ENCODE measurements at places on chromosomes 12 and 14.

- H3K27me3 ChIP-seq: no peaks in the 10 kb centered on the region
- no peak overlapping the region for H3K4me3 ChIP-seq
- H3K27ac ChIP-seq: no peak overlapping the region
- DNase-seq: no peak
Measured at GRCh38 chr14:23013054-23013748, 3.3 kb upstream of the C14orf93 start.

GRCh38 chr14:76056128-76056527 lies 70.6 kb downstream of the IFT43 start:
- H3K4me1 ChIP-seq: peaks cover 3% of the 10 kb centered on the region
- no peak overlapping the region for H3K27ac ChIP-seq
- DNase-seq: no peak
- no peaks in the 10 kb centered on the region for H3K27me3 ChIP-seq

DNA sequence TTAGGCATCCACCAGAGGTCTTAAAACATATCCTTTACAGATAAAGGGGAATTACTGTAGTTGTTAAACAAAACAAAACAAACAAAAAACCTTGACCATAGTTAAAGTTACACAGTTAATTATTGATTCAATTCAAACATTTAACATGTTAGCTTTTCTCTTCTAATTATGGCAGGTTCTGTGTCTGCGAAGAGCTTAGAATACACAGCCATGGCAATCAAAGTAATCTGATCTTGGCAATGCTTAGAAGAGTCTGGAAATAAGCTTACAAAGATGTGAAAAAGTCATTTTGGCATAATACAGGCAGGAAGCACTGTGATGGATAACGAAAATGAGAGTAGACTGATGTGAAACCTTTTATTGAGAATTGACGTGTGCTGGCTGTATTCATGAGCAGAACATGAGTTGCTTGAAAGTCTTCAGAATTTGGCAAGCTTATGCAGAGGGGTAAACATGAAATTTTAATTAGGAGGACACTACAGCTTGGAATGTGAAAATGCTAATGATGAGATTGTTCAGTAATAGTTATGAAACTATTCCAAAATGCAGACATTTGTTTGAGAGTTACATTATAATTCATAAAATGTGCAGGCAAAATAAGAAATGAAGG lies 629.6 kb downstream of the FSCB start:
- H3K27ac ChIP-seq: no peak overlapping the region
- H3K4me1 ChIP-seq: no peaks in the 10 kb centered on the region
- no peak overlapping the region for H3K4me3 ChIP-seq
- DNase-seq: no peak

- H3K4me3 ChIP-seq: no peak overlapping the region
- H3K27me3 ChIP-seq: no peaks in the 10 kb centered on the region
- no peaks in the 10 kb centered on the region for H3K4me1 ChIP-seq
- H3K27ac ChIP-seq: no peak overlapping the region
- peaks cover 56% of the 10 kb centered on the region for H3K36me3 ChIP-seq
- no peak for DNase-seq
Measured at GRCh38 chr14:102007916-102008418, 43.6 kb downstream of the DYNC1H1 start.

DNA sequence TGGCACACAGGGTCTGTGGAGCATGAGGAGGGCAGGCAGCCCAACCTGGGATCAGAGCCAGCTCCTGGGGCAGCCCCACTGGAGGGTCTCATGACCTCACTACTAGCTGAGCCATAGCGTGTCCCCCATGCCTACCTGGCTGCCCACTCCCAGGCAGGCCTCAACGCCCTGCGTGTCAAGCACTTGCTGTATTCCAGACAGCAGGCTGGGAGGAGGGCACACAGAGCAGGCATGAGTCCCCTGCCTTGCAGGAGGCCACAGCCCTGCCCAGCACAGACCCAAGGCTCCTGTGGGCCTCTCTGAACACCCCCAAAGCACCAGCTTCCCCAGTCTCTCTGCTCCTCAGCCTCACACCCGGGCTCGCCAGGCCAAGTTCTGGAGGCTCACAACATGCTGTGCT lies 64.0 kb downstream of the IQSEC3 start:
- no peaks in the 10 kb centered on the region for H3K36me3 ChIP-seq
- DNase-seq: no peak
- H3K4me3 ChIP-seq: no peak overlapping the region
- H3K27ac ChIP-seq: no peak overlapping the region

DNA sequence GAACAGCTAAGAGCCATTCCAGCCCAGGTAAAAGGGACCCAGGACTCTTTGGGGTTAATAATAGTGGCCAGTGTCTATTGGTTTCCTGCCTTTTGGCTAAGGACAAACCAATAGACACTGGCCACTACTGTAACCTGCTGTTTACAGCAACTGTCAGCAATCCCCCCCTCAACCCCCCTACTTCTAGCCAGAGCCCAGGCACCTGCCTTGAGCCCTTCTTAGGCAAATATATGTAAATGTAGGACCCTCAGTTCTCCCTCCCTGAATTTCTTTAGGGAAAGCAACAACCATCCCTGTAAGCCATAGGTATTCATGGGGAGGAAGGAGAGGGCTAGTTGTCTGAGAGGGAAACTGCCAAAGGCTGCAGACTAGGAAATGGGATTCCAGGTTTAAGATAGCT lies 22.3 kb downstream of the HOXC4 start:
- no peak overlapping the region for H3K4me3 ChIP-seq
- H3K4me1 ChIP-seq: peaks cover 55% of the 10 kb centered on the region
- peaks cover 2% of the 10 kb centered on the region for H3K36me3 ChIP-seq

DNA sequence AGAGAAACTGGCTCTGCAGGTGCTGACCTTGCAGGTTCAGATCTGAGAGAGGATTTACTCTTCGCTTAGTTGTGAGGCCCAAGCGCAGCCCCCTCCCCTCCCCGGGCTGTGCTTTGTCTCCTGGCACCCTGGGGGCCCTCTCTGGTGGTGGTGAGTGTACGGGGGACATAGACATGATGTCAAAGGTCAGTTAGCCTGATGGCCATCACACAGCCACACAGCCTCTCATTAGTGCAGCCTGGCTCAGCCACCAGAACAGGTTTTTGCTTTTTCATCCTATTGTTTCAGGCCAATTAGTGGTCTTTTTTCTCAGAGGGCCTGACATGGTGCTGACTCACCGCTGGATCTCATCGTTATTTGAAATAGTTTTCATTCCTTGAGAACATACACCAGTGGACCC lies 437.9 kb downstream of the AACS start:
- no peaks in the 10 kb centered on the region for H3K36me3 ChIP-seq

DNA sequence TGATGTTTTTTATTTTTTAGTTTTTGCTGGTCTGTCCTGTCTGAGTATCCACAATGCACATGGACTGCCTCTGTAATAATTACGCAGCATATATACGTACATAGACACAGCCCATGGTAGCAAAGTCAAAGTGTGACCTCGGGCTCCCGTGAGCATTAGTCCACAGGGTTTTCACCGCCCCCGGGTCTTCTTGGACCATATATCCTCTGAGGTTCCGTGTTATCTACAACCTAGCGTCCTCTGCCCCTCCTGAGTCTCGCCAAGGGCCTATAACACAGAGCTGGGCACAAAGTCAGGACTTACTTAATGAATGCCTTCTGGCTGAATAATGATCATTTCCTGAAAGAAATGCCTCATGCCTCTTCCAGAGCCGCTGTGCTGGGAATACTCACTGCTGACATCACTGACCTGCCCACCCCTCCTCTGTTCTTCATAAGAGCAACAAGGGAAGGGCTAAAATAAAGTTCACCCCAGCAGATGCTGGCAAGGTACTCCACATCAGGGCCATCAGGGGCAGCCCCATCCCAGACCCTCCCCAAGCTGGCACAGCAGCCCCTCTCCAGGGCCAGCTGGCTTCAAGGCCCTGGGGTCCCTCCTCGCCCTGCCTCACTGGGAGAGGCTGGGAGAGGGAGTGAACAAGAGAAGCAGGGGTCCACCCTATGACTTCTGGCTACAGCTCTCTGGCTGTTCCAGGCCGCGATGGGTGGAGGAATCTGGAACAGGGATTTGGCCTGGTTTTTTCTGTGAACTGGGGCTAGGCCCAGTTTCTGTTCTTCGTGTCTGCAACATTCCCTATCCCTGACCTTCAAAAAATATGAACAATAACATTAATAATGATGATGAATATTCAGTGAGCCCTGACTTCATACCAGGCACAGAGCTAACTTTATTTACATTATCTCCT lies 7.9 kb downstream of the HDAC7 start:
- H3K4me3 ChIP-seq: peak overlapping the region; percentile 51
- H3K36me3 ChIP-seq: peaks cover 2% of the 10 kb centered on the region
- peak overlapping the region; percentile 97 for H3K27ac ChIP-seq
- DNase-seq: no peak
- peaks cover 72% of the 10 kb centered on the region for H3K4me1 ChIP-seq

DNA sequence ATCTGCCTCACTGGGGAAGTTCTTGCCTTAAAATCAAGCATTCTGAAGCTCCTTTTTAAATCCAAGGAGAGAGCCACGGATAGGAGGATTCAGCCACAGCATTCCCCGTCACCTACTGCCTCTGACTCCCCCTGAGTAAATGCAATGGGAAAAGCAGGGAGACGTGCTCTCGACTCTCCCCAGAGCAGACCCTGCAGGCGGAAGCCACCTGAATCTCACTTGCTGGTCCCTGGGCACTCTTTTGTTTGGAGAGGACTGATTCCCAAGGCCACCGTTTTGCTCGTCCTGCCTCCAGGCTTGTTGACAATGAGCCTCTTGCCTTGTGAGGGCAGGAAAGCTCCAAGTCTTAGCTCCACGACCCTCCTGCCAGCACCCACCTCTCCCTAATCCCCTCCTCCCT lies 204.5 kb downstream of the SLC15A4 start:
- no peaks in the 10 kb centered on the region for H3K36me3 ChIP-seq
- DNase-seq: no peak
- H3K27me3 ChIP-seq: no peaks in the 10 kb centered on the region
- H3K4me1 ChIP-seq: no peaks in the 10 kb centered on the region

GRCh38 chr14:37369425-37369824 lies 171.7 kb downstream of the MIPOL1 start:
- no peaks in the 10 kb centered on the region for H3K27me3 ChIP-seq
- H3K27ac ChIP-seq: peak overlapping the region; percentile 19
- no peaks in the 10 kb centered on the region for H3K4me1 ChIP-seq
- no peak overlapping the region for H3K4me3 ChIP-seq
- no peak for DNase-seq

DNA sequence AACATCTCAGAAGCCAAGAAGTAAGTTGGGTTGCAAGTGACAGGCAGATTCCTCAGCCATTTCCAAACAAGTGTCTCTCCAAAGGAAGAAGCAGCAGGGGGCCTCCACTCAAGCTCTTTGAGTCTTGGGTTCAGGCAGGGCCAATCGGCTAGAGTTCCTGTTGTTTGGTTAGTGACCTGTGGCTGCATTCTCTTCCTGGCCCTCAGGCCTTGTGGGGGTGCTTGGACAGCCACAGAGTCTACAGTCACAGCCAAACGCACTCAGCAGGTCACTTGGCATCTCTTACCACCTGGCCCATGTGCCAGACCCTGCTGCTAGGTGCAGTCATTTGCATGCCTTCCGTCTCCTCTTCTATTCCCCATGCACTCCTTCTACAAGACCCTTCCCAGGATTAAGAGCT lies 353.9 kb downstream of the GRIN2B start:
- H3K36me3 ChIP-seq: no peaks in the 10 kb centered on the region
- no peaks in the 10 kb centered on the region for H3K4me1 ChIP-seq
- H3K27me3 ChIP-seq: peaks cover 56% of the 10 kb centered on the region
- DNase-seq: no peak

- DNase-seq: no peak
- H3K27ac ChIP-seq: no peak overlapping the region
- no peak overlapping the region for H3K4me3 ChIP-seq
- no peaks in the 10 kb centered on the region for H3K4me1 ChIP-seq
- H3K27me3 ChIP-seq: peaks cover 57% of the 10 kb centered on the region
Measured at GRCh38 chr14:25843481-25844470, 754.1 kb downstream of the NOVA1 start.

DNA sequence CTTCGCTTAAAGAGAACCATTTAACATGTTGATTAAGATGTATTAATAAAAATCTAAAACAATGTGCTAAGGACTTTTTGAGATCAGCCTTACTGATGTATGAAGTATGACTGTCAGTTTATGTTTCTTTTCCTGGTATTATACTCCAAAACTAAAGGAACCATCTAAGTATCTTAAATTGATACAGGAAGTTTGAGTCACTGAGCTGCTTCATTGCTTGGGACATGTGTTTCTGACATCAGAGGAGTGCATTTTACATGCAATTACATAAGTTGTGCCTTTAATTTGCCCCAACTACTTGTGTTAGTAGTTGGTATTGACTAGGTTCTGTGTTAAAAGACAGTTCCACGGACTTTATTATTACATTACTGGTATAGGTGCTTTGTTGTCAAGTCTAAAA lies 50.9 kb downstream of the PROX2 start:
- H3K27ac ChIP-seq: no peak overlapping the region
- peaks cover 2% of the 10 kb centered on the region for H3K4me1 ChIP-seq
- H3K4me3 ChIP-seq: no peak overlapping the region
- no peak for DNase-seq
- no peaks in the 10 kb centered on the region for H3K27me3 ChIP-seq

GRCh38 chr14:81095539-81095938 lies 125.2 kb downstream of the GTF2A1 start:
- DNase-seq: no peak
- H3K27ac ChIP-seq: no peak overlapping the region
- no peaks in the 10 kb centered on the region for H3K4me1 ChIP-seq
- H3K27me3 ChIP-seq: peaks cover 17% of the 10 kb centered on the region
- H3K4me3 ChIP-seq: no peak overlapping the region
- no peaks in the 10 kb centered on the region for H3K36me3 ChIP-seq

DNA sequence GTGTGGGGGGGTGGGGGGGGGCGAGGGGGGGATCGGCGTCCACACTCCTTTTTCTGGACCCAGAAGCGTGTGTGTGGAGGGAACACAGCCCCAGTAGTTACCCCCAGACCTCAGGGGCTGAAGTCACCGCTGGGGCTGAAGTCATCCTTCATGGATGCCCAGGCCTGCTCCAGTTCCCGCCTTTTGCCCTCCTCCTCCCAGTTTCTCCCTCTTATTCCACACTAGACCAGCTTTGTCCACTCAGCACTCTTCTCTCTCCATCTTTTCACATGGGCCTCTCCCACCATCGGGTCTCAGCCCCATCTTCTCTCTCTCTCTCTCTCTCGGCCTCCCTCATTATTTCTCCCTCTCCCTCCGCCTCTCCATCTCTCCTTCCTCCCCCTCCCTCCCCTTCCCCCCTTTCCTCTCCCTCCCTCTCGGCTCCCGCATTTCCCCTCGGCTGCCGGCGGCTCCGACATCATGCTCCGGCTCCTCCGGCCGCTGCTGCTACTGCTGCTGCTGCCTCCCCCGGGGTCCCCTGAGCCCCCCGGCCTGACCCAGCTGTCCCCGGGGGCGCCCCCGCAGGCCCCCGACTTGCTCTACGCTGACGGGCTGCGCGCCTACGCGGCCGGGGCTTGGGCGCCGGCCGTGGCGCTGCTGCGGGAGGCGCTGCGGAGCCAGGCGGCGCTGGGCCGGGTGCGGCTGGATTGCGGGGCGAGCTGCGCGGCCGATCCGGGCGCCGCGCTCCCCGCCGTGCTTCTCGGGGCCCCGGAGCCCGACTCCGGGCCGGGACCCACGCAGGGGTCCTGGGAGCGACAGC lies at the start of gene P3H3:
Gene P3H3 (plus strand): TSS at position 426 of the 799 bp plus-strand sequence. CDS start 34 bp downstream, at position 460.
- peaks cover 12% of the 10 kb centered on the region for H3K27me3 ChIP-seq
- H3K4me1 ChIP-seq: peaks cover 32% of the 10 kb centered on the region
- no peak for DNase-seq
- peak within 1 kb of the TSS; percentile 93 for H3K4me3 ChIP-seq
- no peaks in the 10 kb centered on the region for H3K36me3 ChIP-seq
- H3K27ac ChIP-seq: peak within 1 kb of the TSS; percentile 95

- no peaks in the 10 kb centered on the region for H3K27me3 ChIP-seq
- peaks cover 5% of the 10 kb centered on the region for H3K4me1 ChIP-seq
- no peaks in the 10 kb centered on the region for H3K36me3 ChIP-seq
- H3K27ac ChIP-seq: no peak overlapping the region
- no peak overlapping the region for H3K4me3 ChIP-seq
Measured at GRCh38 chr12:85448548-85449139, 168.6 kb downstream of the ALX1 start.

GRCh38 chr14:89171628-89172027 lies 245.4 kb downstream of the FOXN3 start:
- no peak for DNase-seq
- no peak overlapping the region for H3K27ac ChIP-seq
- H3K4me3 ChIP-seq: no peak overlapping the region
- H3K27me3 ChIP-seq: no peaks in the 10 kb centered on the region
- peaks cover 66% of the 10 kb centered on the region for H3K36me3 ChIP-seq

Data from mesothelial cell of epicardium (in vitro differentiated cells).